H7 (cell line): ENCODE measurements at places on chromosomes 3 and 15.

DNA sequence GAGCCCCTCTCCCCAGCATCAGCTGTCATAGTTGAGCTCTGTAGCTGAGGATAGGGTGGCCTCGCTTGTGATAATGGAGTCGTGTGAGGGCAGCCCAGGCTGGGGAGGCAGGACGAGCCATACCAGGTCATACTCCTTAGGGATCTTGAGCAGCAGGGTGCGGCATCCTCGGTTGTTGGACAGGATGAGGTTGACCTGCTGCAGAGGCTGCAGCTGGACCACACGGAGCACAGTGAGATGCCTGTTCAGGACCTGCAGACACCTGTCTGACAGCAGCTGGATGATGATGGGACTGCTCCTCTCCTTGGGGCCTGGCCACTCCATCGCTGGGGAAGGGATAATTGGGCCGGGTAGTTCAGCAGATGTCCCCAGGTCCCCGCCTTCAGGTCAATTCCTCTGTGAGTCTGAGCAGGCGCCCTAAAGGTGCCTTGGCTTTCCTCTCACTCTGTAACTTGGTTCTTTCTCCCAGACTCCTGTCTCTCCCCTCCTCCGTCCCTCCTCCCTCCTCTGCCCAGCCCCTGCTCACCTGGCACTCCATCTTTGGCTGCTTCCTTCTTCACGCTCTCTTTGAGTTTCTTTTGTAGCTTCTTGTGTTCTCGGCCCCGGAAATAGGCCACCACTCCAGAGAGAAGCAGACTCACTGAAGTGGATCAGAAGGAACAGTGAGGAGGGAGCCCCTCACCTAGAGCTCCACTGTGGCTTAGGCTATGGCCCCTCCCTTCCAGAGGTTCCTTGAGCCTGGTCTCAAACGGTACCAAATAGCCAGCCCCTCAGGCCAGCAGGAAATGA, 7.8 kb downstream of the DUOX2 start:
- peak; percentile 17 for DNase-seq

DNA sequence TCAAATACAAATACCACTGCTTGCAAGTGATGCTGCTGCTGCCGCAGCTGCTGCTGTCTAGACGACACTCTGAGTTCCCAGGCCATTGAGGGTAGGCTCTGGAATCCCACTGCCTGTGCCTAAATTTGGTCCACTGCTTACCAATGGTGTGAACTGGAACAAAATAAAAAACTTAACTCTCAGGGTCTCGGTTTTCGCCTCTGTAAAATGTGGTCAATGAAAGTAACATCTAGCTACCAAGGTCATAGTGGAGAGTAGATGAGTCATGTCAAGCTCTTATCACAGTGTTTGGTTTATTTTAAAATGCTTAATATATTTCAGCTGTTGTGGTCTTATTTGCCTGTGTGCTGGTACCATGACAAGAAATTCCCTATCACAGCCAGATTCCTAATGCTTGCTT, 299.3 kb downstream of the CLSTN2 start:
- no peak for DNase-seq

GRCh38 chr3:123586968-123587367, 2.1 kb upstream of the HACD2 start:
- no peak for DNase-seq

GRCh38 chr3:140630866-140631265, 47.0 kb upstream of the TRIM42 start:
- DNase-seq = no peak

DNA sequence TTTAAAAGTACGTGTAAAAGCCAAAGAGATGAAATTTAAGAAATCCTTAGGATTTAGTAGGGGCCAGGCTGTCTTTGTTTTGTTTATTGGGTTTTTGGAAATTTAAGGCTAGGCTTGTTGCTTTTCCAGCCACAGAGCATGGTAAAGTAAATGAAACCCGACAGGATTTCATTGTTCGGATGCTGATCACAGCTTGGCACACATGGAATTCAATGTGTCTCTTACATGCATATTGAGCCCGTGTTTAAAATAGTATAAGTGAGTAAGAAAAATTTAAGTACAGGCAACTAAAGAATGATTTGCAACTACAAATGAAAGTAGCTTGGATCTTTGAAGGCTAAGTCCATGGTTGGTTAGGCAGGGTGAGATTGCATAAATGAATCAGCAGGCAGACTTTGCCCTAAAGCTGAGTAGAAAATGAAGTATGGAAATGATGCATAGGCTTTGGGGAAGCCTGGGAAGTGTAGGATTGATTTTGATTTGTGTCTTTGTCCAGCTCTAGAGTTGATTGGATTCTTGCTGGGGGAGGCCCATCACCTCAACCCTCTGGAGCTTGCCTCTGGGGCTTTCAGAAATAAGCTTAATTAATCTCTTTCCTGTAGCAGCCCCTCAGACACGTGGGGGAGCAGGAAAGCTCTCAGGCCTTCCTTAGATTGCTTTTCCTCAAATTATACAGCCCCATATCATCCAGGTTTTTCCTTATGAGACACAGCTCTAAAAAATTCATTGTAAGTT, 68.2 kb upstream of the ADAMTSL3 start:
- no peak for DNase-seq
